Transverse colon (tissue), 4 donors: ENCODE measurements at places on chromosomes 6 and 20. TPM values are rescaled to one million over a fixed set of nuclear protein-coding genes. Genes with fewer than 3 reads are reported as not detected.

- H3K27me3 ChIP-seq = no peaks in the 10 kb centered on the region
- no peaks in the 10 kb centered on the region for H3K4me1 ChIP-seq
- H3K27ac ChIP-seq = no peak overlapping the region
- peaks cover 41% of the 10 kb centered on the region for H3K36me3 ChIP-seq
- H3K4me3 ChIP-seq = no peak overlapping the region
These were observed 26.5 kb downstream of the TM9SF4 start for GRCh38 chr20:32135983-32136515.

- H3K27ac ChIP-seq = no peak overlapping the region
- H3K4me3 ChIP-seq = no peak overlapping the region
- H3K4me1 ChIP-seq = no peaks in the 10 kb centered on the region
- no peak for DNase-seq
- H3K27me3 ChIP-seq = no peaks in the 10 kb centered on the region
These were observed 223.6 kb downstream of the HIVEP2 start for GRCh38 chr6:142721215-142721920.

DNA sequence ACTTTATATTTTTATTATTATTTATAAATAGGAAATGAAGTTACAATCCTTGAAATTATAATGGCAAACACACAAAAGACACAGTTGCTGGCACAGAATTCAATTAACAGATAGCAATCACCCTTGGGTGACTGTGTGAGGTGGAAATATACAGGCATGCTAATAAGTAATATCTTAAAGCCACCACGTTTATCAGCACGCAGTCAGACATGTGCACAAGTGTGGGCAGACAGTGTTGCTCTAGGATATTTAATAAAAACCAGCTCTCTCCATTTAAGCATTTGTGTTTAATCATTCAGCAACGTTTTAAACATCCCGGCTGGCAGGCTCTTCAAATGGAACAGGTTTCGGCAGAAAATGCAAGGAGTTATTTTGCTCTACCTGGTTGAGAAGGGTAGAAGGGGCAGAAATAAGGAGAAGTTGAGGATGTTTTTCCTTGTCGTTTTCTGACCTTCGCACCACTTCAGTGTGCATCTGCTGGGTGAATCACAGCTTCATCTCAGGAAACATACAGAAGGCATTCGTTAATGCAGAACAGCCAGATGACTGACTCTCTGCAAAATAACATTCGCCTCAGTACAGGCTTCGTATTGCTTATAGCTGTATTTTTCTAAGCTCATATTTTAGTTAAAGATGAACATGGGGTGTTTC lies 585.1 kb downstream of the QKI start:
- no peak for DNase-seq
- no peaks in the 10 kb centered on the region for H3K4me1 ChIP-seq
- no peaks in the 10 kb centered on the region for H3K36me3 ChIP-seq
- H3K4me3 ChIP-seq = no peak overlapping the region

DNA sequence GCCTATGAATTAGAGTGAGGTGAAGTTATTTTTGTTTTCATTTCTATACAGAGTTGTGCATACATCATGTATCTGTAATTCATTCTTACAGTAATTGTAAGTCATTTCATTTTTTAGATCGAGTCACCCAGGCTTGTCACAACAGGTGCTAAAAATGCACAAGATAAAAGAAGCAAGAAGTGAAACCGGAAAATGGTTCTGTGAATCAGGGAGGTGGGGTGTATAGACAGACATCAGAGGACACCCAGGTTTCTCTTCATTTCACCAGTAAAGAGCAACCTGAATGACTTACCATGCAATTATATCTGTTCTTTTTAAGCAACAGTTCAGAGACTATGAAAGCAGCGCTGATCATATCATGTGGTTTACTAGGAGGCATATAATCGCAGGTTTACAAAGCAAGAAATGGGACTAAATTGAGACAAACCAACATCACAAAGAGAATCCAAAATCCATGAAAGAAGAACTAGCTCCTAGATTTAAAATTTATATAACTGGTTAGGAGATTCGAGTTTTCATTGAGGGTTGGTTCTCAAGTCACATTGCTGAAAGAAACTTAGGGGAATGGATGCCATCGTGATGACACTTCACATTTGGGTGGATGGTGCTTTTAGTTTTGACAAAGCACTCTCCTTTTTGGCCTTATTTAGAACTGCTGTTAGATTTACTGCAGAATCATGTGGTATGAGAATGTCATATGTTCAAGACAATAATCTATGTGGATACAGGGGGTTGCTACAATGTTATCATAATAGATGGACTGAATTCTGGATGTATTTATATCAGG lies 27.9 kb upstream of the TBC1D7 start:
- H3K27me3 ChIP-seq = no peaks in the 10 kb centered on the region
- peaks cover 10% of the 10 kb centered on the region for H3K4me1 ChIP-seq
- H3K4me3 ChIP-seq = no peak overlapping the region
- DNase-seq = no peak
- H3K36me3 ChIP-seq = no peaks in the 10 kb centered on the region
- peak overlapping the region; percentile 25 for H3K27ac ChIP-seq

- DNase-seq = peak; percentile 8
- H3K4me3 ChIP-seq = no peak overlapping the region
- no peaks in the 10 kb centered on the region for H3K36me3 ChIP-seq
- no peak overlapping the region for H3K27ac ChIP-seq
These were observed 5.2 kb upstream of the BPIFA3 start for GRCh38 chr20:33211817-33212424.

DNA sequence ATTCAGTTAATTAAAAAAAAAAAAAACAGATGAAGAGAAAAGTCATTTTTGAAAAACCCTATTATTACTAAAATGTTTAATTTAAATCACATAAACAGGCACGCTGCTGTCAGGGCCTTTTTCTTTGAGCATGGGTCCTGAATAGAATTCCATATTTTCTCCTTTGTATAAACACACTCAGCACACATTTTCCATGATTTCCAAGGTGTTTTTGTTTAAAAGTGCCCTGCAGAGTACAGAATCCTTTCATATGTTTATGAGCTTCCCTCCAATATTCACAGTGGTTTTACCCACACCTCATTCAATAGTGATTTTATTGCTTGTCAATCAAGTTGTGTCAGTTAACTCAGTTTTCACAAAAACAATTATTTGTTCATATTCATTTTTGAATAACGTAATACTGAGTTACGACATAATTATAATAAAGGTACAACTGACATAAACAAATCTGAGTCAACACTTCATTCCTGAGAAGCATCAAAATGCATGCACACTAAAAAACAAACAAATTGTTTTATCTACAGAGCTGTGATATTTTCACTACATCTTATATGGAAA lies 15.2 kb downstream of the SLC35B3 start:
- DNase-seq = no peak
- no peak overlapping the region for H3K27ac ChIP-seq
- H3K4me1 ChIP-seq = no peaks in the 10 kb centered on the region

DNA sequence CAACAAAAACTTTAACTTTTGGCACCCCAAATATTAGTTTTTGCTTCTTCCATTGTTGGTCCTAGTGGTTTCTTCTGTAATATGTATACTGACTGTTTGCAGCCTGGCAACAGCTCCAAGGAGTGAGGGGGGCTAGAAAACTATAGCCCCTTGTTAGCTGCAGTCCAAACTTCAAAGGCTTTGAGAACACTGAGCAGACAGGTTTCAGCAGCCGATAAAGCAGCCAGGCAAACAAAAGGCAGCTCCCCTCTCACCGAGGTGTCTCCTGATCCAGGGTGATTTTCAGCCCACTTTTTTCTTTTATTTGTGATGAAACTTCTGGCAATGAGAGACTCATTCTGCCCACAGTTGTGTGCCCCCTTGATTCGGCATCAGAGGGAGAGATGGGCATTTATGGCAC lies 80.7 kb downstream of the OLIG3 start:
- no peaks in the 10 kb centered on the region for H3K4me1 ChIP-seq
- no peak for DNase-seq
- H3K4me3 ChIP-seq = no peak overlapping the region
- no peaks in the 10 kb centered on the region for H3K36me3 ChIP-seq
- peaks cover 9% of the 10 kb centered on the region for H3K27me3 ChIP-seq

GRCh38 chr20:50837532-50838321 lies 42.9 kb downstream of the BCAS4 start:
- H3K27me3 ChIP-seq = no peaks in the 10 kb centered on the region
- no peak for DNase-seq
- H3K4me1 ChIP-seq = no peaks in the 10 kb centered on the region
- H3K27ac ChIP-seq = peak overlapping the region; percentile 39

DNA sequence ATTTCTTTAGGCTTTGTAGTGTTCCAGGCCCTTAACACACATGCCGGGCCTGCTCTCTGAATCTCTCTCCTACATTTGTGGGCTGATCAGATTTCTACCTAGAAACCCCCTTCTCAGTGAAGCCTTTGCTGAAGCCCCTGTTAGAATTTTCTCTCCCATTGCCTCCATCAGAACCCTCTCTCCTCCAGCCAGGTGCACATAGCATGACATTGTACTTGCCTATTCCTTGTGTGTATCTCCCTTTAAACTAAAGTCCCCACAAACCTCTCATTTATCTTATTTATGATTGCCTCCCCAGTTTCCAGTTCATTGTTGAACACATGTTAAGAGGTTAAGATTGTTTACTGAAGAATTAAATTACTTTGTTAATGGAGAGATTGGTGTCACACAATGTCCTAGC lies 325.5 kb upstream of the CITED2 start:
- peak overlapping the region; percentile 73 for H3K27ac ChIP-seq
- H3K36me3 ChIP-seq = no peaks in the 10 kb centered on the region

DNA sequence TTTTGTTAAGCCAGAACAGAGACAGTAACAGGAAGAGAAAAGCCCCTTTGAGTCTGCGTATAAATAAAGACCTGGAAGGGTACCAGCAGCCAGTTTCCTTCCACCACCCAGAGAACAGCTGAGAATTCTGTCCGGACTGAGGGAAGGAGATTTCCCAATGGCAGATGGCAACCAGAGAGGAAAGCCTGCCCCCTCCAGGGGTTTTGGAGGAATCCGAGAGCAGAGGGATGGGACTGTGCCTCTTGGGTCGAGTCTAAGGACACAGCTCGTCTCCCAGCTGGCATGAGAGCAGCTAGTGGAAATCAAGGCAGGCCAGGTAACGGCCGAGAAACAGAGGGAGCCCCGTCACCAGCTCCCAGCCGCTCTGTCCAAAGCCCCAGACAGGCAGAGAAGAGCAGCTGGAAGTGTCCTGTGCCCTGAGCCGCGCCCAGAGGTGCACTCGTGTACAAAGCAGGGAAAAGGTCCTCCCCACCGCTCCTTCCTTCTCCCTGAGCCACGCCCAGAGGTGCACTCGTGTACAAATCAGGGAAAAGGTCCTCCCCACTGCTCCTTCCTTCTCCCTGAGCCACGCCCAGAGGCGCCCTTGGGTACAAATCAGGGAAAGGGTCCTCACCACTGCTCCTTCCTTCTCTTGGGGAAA lies 134.0 kb upstream of the SNX9 start:
- no peak overlapping the region for H3K27ac ChIP-seq
- DNase-seq = peak; percentile 70
- H3K36me3 ChIP-seq = no peaks in the 10 kb centered on the region

DNA sequence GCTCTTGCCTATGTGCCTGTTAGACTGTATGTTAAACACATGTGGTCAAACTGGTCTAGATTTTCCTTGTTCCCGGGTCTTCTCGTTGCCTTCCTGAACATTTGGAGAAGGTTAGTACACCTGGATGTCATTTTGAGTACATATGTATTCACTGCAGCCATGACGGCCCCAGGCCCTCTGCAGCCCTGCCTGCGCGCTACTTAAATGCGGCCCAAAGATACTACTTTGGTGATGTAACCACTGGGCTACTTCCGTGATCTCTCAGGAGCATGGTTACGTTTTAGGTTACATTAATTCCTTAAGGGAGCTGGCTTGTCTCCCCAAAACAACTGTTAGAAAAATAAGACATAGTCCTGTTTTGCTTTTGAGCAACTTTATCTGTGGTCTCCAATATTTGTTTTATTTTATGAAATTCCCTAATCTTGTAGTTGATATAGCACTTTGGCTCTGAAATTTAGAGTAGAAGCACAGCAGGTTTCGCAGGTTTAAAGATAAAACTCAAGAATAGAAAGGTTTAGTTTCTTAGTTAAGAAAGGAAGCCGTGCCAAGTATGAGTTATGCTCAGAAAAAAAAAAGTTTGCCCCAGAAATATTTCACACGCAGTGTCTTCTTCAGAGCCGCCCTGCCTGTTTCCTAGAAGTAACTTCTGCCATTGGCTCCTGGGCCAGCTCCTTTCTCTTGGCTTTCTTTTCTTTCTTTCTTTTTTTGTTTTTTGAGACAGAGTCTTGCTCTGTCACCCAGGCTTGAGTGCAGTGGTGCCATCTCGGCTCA lies 38.1 kb downstream of the TIAM2 start:
- H3K27ac ChIP-seq = no peak overlapping the region
- H3K4me3 ChIP-seq = no peak overlapping the region
- DNase-seq = no peak

GRCh38 chr6:33851959-33852358 lies 48.2 kb upstream of the MLN start:
- no peaks in the 10 kb centered on the region for H3K4me1 ChIP-seq
- peak; percentile 26 for DNase-seq
- no peak overlapping the region for H3K4me3 ChIP-seq
- H3K27me3 ChIP-seq = peaks cover 7% of the 10 kb centered on the region

GRCh38 chr20:15288106-15288505 lies 950.7 kb upstream of the FLRT3 start:
- H3K4me3 ChIP-seq = no peak overlapping the region
- H3K4me1 ChIP-seq = no peaks in the 10 kb centered on the region
- no peaks in the 10 kb centered on the region for H3K36me3 ChIP-seq
- DNase-seq = no peak
- no peak overlapping the region for H3K27ac ChIP-seq

GRCh38 chr6:142567461-142567860 lies 265.7 kb downstream of the ADGRG6 start:
- H3K4me1 ChIP-seq = no peaks in the 10 kb centered on the region
- no peak overlapping the region for H3K27ac ChIP-seq
- no peak overlapping the region for H3K4me3 ChIP-seq
- no peak for DNase-seq

- peak overlapping the region; percentile 29 for H3K27ac ChIP-seq
- H3K27me3 ChIP-seq = no peaks in the 10 kb centered on the region
- DNase-seq = peak; percentile 69
- no peak overlapping the region for H3K4me3 ChIP-seq
- H3K36me3 ChIP-seq = no peaks in the 10 kb centered on the region
These were observed 7.1 kb downstream of the MAP3K5 start for GRCh38 chr6:136784910-136785746.

DNA sequence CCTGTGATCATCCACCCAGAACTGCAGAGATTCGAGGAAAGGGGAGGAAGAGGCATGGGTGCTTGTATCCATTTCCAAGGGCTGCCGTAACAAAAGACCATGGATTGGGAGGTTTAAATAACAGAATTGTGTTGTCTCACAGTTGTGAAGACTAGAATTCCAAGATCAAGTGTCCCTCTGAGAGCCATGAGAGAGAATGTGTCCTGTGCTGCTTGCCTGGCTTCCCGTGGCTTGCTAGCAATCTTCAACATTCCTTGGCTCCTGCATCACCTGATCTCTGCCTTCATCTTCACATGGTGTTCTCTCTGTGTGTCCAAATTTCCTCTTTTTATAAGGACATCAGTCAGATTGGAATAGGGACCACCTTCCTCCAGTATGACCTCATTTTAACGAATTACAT lies 69.8 kb downstream of the CDC40 start:
- H3K27me3 ChIP-seq = no peaks in the 10 kb centered on the region
- no peak overlapping the region for H3K4me3 ChIP-seq
- no peak overlapping the region for H3K27ac ChIP-seq
- H3K4me1 ChIP-seq = no peaks in the 10 kb centered on the region
- DNase-seq = no peak

COL9A3 gene
- total RNA-seq = 10.0 TPM

C20orf204 gene
- total RNA-seq = 34.8 TPM

BPIFB4 gene
- total RNA-seq = not detected

PBOV1 gene
- not detected for total RNA-seq

BPIFA1 gene
- total RNA-seq = not detected

DCDC2 gene
- total RNA-seq = 0.64 TPM

TFAP2C gene
- 3.6 TPM for total RNA-seq

DPPA5 gene
- total RNA-seq = not detected

GTSF1L gene
- not detected for total RNA-seq
